CD4-positive, alpha-beta T cell treated with Interleukin-17A for 4 hours (primary cell): ENCODE measurements at places on chromosomes 7 and 10.

GRCh38 chr7:121107923-121108498 is 119.5 kb downstream of the CPED1 start:
- DNase-seq = no peak

DNA sequence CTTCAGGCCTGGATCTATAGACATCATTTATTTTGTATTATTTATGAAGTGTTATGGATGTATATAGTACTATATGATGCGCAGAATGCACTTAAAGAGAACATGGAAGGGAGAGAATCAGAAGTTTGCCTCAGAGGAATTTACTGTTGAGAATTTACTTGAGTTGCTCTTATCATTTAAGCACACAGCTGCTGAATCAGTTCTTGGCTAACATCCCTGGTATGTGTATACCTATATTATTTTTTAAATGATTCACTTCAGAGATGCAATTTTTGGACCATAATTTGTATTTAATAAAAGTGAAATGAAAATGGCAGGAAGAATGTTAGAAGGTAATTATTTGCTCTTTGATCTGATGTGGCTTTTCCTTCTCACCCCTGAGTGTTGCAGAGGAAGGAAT is 191.6 kb downstream of the BICC1 start:
- no peak for DNase-seq

DNA sequence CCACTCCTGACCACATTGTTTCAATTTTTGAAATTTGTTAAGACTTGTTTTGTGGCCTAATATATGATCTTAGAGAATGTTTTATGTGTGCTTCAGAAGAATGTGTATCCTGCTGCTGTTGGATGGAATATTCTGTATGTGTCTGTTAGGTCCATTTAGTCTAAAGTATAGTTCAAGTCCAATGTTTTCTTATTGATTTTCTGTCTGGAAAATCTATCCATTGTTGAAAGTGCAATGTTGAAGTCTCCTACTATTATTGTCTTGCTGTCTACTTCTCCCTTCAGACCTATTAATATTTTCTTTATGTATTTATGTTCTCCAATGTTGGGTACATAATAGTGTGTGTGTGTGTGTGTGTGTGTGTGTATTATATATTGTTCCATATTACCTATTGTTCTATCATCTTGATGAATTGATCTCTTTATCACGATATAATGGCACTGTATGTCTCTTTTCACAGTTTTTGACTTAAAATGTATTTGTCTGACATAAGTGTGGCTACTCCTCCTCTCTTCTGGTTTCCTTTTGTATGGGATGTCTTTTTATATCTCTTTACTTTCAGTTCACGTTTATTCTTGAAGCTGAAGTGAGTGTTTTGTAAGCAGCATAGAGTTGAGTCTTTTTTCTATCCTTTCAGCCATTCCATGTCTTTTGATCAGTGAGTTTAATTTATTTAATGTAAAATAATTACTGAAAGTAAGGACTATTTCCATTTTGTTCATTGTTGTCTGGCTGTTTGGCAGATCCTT is 61.3 kb downstream of the AKR1D1 start:
- no peak for DNase-seq

- DNase-seq = no peak
These were observed 74.6 kb downstream of the WAPL start for GRCh38 chr10:86446987-86447386.

GRCh38 chr7:93021748-93022147 is 96.0 kb downstream of the SAMD9 start:
- no peak for DNase-seq
